ENCODE measurements at places on chromosomes 3 and 15.

- DNase-seq = no peak
Observed at GRCh38 chr3:100157685-100158084, 43.4 kb upstream of the FILIP1L start.

GRCh38 chr15:42215913-42216829 lies 8.1 kb upstream of the VPS39 start:
- no peak for DNase-seq

DNA sequence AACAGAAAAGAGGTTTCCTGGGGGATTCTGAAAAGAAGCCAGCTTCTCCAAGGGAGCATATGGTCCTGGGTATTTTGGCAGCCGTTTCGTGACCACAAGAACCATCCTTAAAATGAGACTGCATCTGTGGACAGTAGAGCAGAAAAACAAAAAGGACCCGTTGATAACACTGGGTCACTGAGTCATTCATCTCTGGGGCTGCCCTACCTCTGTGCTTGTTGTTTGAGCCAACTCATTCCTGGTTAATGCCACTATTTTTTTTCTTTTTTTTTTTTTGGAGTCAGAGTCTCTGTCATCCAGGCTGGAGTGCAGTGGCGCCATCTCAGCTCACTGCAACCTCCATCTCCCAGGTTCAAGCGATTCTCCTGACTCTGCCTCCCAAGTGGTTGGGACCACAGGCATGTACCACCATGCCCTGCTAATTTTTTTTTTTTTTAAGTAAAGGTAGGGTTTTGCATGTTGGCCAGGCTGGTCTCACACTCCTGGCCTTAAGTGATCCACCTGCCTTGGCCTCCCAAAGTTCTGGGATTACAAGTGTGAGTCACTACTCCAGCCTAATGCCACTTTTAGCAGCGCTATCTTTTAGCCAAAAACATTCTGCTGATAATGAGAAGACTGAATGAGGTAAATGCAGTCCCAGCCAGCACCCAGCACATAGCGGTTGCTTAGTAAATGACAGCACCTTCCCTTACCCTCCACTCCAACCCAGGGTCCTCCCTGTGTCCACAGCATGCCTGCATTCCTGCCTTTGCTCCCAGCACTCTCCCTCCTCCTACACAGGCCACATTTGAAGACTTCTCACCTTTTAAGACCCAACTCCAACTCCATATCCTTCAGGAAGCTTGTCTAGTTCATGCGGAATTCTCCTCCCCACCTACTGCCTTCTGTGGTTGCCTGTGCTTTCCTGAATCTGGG lies 9.1 kb upstream of the ISL2 start:
- DNase-seq = no peak

- no peak for DNase-seq
Observed at GRCh38 chr15:101489599-101490407, at the start of gene PCSK6. TSS of gene PCSK6 (minus strand) at chr15:101489707. CDS start at chr15:101489670, 37 bp downstream.

DNA sequence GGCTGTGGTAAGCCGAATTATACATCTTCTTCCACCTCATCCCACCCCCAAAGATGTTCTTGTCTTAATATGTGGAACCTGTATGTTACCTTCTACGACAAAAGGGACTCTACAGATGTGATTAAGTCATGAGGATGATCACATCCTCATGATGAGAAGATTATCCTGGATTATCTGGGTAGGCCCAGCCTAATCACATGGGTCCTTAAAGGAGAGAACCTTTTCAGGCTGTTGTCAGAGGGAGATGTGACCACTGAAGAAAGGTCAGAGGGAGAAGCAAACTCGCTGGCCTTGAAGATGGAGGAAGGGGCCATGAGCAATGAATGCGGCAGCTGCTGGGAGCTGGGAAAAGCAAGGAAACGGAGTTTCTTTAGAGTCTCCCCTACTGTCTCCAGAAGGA lies 12.9 kb upstream of the SCG3 start:
- no peak for DNase-seq

- DNase-seq = no peak
Observed at GRCh38 chr3:9583792-9584191, 30.2 kb upstream of the LHFPL4 start.

DNA sequence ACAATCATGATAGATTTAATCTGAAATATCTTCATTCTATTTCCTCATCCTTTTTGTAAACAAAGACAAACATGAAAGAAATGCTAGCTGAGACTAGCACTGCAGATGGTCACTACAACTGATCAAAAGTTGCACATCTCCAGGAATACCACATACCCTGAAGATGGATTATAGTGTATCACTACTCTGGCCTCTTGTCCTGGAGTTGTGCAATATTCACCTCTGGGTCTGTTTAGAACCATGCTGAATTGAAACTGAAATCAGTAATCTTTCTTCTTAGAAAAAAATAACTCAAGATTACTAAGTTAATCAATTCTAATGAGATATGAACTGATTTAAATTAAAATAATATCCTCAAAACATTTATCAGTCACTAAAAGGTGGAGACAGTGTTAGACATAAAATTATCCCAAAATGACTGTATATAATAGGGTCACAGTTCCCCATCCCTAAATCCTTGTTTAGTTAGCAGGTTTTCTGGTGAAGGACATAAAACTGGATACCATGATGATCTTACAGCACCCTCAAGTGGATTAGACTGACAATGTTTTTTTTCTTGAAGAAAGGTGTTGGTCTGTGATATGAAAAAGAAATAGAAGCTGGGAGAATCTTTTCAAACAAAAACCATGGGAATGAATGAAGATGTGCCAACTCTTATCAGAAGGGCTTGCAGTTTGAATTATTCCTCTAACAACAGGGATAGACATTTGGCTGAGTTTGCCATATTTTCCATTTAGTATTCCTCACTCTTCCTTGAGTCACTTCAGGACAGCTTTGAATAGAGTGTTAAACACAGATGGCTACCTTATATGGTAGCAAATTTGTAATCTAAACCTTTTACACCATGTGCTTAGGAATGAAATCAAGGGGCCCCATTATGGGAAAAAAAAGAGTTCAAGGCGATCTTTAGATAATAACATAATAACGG lies 7.1 kb upstream of the TTC14 start:
- no peak for DNase-seq

DNA sequence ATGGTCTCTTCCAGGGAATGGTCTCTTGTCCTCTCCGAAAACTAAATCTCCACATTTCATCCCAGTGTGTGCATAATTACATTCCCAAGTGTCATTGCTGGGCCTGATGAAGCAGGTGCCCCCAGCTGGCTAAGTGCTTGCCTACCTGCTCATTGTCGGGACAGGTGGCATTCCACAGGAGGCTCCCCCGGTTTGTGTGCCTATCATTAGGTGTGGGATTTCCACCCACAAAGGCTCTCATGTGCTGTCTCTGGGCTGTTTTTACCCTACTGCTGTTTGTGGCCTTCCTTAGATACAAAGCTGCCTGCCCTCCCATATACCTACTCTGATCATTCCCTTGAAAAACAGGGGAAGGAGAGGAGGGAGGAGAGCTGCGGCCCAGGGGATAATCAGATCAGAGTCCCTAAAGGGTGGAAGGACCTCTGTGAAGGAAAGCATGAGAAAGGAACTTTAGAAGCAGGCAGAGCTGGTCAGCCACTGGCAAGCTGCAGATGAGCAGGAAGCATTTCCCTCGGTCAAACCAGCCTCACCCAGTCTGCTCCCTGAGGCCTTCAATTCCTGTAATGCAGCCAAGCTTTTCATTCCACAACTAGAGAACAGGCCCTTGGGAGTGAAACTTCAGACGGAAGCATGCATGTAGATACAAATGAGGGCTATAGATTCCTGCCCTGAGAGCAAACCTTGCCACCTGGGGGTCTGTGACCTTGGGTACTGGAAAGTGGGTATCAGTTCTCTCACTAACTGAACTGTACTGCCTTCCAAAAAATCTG lies 60.7 kb upstream of the HEG1 start:
- DNase-seq = no peak

DNA sequence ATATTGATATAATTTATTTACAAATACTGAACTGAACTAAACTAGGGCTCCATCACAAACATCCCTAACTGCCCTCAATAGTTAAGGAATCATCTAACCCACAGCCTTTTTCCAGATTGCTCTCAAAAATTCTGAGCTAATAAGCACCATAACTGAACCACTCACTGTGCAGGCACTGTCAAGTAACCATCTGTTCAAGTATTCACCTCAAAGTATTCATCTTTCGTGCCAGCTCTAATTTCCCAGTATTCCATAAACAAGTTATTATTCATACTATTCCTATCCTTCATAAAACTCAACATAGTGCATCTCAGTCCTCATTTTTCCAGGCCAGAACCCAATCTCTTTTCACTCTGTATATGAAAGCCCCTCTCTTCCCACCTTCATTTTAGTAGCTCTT lies 41.1 kb downstream of the THBS1 start:
- no peak for DNase-seq

- DNase-seq = no peak
Observed at GRCh38 chr3:174769171-174769570, 90.0 kb upstream of the NAALADL2 start.

- no peak for DNase-seq
Observed at GRCh38 chr3:123351501-123351900, 97.4 kb downstream of the ADCY5 start.

DNA sequence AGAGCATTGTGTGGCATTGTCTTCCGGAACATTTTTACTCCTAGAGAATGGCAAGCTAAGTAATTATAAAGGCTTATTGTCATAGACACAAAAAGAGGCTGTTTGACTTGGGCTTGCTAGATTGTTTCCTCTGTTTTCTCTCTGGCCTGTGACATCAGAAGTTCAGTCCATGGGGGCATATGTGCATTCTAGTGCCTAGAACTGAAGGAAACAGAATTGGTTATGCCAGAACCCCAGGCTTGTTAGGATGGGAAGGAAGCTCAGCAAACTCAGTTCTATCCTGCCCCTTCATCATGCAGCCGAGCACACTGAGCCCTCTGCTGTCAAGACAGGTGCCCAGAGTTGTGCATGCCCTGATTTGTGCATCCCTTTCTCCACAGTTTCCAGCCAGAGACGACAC lies 131.3 kb downstream of the PDE8A start:
- no peak for DNase-seq

- DNase-seq = no peak
Observed at GRCh38 chr3:16106050-16106449, 68.4 kb upstream of the GALNT15 start.

DNA sequence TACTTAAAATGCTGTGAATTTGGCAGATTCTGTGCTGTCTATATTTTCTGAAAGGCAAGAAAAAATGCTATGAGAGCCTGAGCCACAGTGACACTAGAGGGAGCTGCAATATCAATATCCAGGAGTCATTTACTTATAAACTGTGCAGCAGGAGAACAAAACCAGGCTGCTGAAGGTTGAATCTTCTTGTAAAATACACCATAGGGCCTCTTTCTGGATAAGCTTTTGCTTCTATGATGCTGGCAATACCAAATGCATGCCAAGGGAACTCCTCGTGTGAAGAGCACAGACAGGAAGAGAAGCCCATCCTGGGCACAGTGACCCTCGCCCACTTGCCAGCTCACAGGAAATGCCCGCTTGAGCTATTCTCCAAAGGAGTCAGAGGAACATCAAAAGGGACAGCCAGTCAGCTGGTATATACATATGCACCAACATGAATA lies 48.0 kb upstream of the TSPAN3 start:
- peak; percentile 41 for DNase-seq

- DNase-seq = no peak
Observed at GRCh38 chr3:185290266-185290665, 36.4 kb upstream of the EHHADH start.

DNA sequence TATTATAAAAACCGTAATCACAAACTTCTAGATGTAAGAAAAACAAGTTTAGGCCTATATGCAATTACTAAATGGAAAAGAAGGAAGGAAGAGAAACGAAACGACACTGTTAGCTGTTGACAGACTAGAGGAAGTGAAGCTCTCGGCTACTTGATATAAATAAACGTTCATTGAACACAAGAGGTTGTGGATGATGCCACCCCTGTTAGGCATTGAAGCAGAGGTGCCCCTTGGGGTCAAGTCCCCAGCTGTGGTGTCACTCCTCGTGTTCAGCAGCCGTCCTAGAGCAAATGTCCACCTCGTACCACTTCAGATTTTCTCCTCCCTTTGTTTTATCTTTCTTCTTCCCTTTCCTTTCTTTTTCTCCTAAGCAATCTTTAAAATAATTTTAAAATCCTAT lies 146.5 kb upstream of the UBE2E1 start:
- DNase-seq = no peak

GRCh38 chr3:156109989-156110388 lies 10.4 kb upstream of the KCNAB1 start:
- peak; percentile 47 for DNase-seq

- DNase-seq = no peak
Observed at GRCh38 chr3:99286266-99286845, 352.0 kb upstream of the COL8A1 start.

DNA sequence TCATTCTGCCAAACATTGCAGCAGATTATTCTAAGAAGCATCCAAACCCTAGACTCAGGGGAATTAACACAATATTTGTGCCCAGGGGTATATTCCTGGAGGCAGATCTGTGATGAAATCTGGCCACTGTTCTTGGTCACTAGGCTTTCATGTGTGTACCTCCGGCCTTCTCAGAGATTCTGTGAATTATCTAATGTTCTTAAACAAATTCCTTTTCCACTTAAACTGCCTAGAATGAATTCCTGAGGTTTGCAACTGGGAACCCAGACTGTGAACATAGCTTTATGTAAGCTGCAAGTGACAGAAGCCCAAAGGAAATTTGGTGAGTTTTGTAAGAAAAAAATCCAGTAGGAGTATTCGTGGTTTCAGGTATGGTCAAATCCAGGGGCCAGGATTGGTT lies 20.7 kb upstream of the CTNNB1 start:
- no peak for DNase-seq

DNA sequence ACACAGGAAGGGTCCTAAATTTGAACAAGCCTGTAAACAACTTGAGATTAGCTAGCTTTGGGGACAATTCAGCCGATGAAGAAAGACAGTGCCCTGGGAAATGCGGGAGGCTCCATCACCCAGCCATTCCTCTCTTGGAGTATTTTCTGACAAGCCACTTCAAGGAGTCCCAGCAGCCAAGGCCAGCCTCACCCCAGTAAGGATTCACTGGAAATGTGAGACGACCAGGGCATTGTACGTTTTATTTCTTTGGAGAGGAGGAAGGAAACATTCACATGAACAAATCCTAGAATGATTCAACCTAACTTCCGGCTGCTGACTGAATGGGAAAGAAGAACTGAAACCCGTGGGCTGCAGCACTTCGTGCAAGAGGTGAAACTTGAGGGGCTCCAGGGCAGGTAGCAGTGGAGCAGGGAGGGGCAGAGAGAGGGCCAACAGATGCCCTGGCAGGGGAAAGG lies 116.4 kb upstream of the ARHGEF3 start:
- DNase-seq = no peak

- no peak for DNase-seq
Observed at GRCh38 chr15:68235022-68235421, 5.5 kb upstream of the CLN6 start.

DNA sequence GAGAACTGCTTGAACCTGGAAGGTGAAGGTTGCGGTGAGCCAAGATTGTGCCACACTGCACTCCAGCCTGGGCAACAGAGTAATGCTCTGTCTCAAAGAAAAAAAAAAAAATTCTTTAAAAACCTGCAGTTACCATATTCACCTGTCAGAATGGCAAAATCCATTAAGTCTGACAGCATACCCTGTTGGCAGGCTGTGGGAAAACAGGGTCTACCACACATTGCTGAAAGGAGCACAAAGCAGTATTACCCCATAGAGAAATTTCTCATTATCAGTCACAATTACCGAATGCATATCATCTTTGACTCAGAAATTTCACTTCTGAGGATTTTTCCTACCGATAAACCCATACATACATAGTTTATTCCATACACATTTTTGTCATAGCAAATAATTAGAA lies 264.1 kb upstream of the SLCO3A1 start:
- no peak for DNase-seq

- no peak for DNase-seq
Observed at GRCh38 chr15:68196445-68197169, 8.5 kb downstream of the CALML4 start.

Measured in cerebellar nuclear complex (tissue), 1 donor.